Effector memory CD4-positive, alpha-beta T cell (primary cell): ENCODE measurements at places on chromosomes 16 and 17.

GRCh38 chr17:4938688-4939545 lies 929 bp downstream of the SLC25A11 start:
- H3K36me3 ChIP-seq: peaks cover 34% of the 10 kb centered on the region
- DNase-seq: no peak
- H3K27ac ChIP-seq: peak overlapping the region; percentile 74
- no peaks in the 10 kb centered on the region for H3K27me3 ChIP-seq

GRCh38 chr17:68470961-68471360 lies 13.7 kb upstream of the WIPI1 start:
- H3K27me3 ChIP-seq: no peaks in the 10 kb centered on the region
- no peak overlapping the region for H3K27ac ChIP-seq
- no peaks in the 10 kb centered on the region for H3K36me3 ChIP-seq
- DNase-seq: no peak
- H3K4me1 ChIP-seq: no peaks in the 10 kb centered on the region
- no peak overlapping the region for H3K4me3 ChIP-seq

- peaks cover 4% of the 10 kb centered on the region for H3K36me3 ChIP-seq
- H3K4me3 ChIP-seq: no peak overlapping the region
- no peak overlapping the region for H3K27ac ChIP-seq
- H3K27me3 ChIP-seq: no peaks in the 10 kb centered on the region
Observed at GRCh38 chr17:16301963-16302855, 51.1 kb downstream of the CENPV start.

DNA sequence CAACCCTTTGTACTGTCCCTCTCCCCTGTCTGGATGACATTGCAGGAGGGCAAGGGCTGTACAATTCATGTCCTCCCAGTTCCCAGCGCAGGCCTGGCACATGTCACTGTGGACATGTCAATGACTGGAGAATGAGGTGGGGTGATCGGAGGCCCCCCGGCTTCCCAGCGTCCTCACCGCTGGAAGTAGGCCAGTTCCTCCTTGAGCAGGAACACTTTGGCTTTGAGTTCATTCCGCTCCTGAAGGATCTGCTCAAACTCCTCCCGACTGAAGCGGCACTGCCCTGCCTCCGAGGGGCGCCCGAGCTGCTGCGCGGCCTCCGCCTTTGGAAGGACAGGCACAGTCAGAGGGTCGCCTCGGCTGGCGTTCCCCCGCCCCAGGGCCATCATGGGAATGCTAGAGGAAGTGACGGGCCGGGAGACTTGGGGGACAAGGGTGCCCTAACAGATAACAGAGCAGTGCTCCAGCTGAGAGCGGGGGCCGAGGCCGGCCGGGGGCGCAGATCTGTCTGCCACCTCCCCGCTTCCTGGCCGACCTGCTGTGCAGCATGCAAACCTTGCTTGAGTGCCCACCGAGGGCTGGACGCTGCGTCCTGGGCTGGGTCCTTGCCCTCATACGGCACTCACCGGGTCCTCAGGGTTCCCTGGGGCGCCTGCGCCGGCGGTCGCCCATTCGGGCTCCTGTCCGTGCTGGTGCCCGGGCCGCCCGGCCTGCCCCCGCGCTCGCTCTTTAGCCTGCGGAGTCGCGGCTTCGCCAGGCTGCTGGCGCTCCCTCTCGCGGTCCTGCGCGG lies 1.3 kb downstream of the RILP start:
- H3K27me3 ChIP-seq: no peaks in the 10 kb centered on the region
- H3K4me3 ChIP-seq: peak overlapping the region; percentile 52
- DNase-seq: no peak
- H3K4me1 ChIP-seq: peaks cover 31% of the 10 kb centered on the region
